Activated CD8-positive, alpha-beta memory T cell treated with anti-CD3 and anti-CD28 coated beads, Interleukin-2, amount 10 ng/mL, durations not matched to agents 7 days and 5 days (primary cell): ENCODE measurements at places on chromosomes 16 and 17.

DNA sequence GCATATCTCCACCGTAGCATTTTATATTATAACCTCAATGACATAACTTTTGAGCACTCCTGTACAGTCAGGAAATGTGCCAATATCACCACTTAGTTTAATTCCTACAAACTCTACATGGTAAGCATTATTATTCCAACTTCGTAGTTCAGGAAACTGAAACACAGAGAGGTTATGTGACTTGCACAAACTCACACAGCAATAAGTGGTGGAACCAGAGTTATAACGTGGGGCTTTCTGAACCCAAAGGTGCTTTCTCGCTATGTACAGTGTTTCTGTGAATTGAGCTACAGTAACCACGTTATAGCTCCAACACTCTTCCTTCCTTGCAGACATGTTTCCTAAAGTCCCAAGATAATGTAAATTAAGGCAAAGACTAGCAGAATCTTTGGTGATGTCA is 330.2 kb downstream of the GRIN2A start:
- no peak for DNase-seq

DNA sequence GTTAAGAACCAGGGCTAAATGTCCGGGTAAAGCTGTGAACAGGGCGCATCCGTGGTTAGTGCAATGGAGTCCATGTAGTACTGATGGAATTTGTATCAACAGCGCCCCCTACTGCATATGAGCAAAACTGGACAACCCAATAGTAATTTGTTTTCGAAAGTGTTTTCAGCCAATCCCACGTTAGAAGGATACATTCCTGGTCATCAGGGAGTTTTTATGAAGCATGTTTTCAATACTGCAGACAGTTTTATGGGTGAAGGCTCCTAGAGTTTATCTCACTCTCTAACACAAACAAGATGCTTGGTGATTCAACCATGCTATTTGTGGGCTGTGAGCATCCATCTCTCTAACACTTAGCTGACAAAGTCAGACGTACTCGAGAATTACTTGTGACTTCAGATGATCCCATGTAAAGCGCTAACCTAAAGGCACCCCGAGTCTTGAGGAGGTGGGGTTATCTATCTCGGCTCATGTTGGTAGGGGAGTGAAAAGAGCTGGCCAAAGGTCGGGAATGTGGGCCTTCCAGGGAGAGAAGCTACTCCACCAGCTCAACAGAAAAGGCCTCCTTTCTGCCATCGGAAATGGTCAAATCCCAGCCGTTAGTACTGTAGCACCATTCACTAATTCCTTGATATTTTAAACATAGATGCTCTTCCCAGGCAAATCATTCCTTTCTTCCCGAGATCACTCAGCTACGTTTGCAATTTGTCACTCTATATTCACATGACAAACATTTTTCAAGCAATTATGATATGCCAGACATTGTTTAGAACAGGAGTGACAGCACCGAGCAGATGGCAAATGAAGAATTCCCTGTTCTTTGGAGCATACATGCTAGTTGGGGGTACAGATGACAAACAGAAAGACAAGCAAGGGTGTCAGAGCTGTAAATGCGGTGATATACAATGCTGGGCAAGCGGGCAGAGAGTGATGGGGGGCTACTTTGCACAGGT is 46.9 kb upstream of the HNF1B start:
- DNase-seq, result peak; percentile 73

DNA sequence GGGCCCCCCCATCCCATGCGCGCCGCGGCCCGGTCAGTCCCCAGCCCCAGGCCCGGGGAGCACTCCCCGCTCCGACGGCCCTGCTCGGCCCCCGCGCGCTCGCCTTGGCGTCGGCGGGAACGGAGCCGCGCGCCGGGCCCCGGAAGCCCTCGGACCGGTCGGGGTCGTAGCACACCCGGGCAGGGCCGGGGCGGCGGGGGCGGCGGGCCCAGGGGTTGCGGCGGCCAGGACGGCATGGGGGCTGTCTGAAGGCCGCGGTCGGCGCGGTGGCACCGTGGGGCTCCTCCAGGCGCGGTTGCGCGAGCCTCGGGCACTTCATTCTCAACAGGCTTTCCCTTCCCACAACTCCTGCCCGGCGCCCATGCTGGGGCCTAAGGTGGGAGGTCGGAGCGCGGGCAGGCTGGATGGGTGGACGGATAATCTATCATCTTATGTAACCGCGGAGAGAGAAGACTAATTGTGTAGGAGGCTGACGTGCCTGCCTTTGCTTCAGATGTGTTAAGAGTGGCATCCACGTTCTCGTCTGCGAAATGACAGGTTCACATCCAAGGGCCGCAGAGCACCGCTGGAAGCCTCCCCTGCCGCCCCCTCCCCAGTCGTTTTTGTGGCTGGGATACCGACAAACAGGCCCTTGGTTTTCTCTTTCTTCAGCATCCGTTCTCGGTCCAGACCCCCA is 708 bp downstream of the BAIAP2 start:
- no peak for DNase-seq

GRCh38 chr16:2480948-2481347 is 6.0 kb downstream of the TBC1D24 start:
- DNase-seq, result no peak

GRCh38 chr16:78446992-78447563 is 347.6 kb downstream of the WWOX start:
- no peak for DNase-seq

DNA sequence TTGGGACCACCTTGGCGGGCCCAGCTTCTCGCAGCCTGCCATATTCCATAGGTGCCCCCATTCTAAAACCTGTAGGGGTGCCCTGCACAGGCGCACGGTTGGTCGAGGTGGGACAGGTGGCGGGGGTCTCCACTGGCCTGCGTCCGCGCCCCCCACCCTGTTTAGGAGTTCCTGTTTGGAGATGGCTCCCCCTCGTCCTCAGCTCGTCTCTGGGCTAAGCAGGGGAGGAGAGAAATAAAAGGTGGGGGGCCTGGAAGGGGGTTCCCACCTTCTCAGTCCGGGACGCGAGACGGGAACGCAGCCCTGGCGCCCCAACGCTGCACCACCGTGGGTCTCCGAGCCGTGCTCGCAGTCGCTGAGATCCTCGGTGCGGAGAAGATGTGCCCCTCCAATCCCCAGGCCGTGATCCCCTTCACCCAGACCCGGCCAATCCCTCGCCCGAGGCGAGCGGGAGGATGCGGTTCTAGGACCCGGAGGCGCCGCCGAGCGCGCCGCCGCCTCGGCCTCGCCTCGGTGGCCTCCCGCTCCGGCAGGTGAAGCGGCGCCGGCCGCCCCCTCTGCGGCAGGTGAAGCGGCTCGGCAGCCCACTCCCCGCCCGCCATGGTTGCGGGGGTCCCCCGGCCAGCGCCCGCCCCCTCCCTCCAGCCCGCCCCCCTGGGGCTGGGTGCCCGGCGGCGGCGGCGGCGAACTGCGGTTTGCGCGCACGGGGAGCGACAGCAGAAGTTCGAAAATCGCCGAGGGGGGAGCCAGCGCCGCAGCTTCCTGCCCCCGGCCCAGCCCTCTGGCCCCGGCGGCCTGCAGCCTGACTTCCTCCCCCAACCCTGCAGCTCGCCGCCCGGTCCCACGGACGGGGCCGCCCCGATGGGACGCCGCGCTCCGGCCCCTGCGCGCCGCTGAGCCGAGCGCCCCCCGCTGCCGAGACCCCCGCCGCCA is at the start of gene FMNL1:
FMNL1 (plus strand) TSS at position 805 of the 933 bp plus-strand sequence. CDS start 240 bp downstream, outside the sequence.
- peak; percentile 85 for DNase-seq

- DNase-seq, result no peak
Observed at GRCh38 chr16:72427783-72428331, 255.9 kb upstream of the PMFBP1 start.

- DNase-seq, result no peak
Observed at GRCh38 chr17:56806949-56807348, 26.8 kb downstream of the C17orf67 start.

GRCh38 chr16:1492923-1493745 is at the start of gene TELO2:
TSS of gene TELO2 (plus strand) at chr16:1493360. CDS start at chr16:1494282, 922 bp downstream.
- DNase-seq, result peak; percentile 89

GRCh38 chr16:24989494-24989893 is 25.7 kb downstream of the ARHGAP17 start:
- no peak for DNase-seq

GRCh38 chr16:48955837-48956236 is 325.8 kb downstream of the CBLN1 start:
- no peak for DNase-seq

DNA sequence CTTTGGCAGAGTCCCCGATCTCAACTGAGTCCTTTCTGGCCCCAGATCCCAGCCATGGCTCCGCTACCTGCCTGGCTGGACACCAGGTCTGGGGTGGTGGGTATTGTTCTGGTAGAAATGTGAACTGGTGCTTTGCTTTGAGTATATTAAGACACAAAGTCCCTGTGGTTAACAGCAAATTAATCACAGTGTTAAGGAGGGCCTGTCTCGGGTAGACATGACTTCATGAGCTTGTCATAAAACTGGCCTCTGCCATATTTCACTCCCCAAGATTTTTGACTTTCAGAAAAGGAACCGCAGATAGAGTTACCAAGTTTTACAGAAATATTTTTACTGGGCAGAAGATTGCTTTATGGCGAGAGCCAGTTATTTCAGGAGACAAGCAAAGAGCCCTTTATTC is 19.5 kb downstream of the NKD1 start:
- no peak for DNase-seq

DNA sequence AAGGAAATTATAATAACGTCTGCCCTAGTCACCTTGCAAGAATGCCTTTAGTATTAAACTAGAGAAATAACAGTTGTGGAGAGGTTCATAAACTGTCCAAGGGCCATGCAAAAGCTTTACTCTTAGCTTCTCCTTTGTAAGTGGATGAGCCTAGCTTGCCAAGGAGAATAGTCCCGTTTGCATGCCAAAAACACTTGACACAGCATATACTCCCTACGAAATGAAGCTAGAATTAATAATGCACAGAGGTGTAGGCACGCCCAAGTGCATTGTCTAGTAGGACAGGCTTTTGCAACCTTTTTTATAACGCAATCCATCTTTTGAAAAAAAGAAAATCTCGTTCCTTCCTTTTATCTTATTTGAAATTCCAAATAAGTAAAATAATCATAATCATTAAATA is 12.8 kb upstream of the CDRT4 start:
- no peak for DNase-seq

DNA sequence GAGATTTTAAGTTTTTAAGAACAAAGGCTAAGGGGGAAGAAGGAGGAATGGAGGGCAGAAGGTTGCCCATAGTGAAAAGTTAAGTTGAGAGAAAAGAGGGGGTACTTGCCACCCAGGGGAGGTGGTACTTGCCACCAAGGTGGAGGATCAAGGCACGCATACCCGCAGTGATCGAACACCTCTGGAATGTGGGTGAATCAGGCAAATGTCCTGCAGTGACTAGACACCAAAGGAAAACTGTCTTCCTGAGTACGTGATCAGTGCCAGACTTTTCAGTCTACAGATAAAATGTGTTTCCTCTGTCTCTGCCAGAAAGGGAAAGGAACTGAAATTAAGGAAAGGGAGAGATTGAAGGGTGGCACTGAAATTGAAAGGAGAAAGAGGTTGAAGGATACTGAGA is 2285.3 kb downstream of the TP53TG3F start:
- no peak for DNase-seq

GRCh38 chr17:57340160-57340981 is 84.0 kb downstream of the MSI2 start:
- DNase-seq, result no peak

DNA sequence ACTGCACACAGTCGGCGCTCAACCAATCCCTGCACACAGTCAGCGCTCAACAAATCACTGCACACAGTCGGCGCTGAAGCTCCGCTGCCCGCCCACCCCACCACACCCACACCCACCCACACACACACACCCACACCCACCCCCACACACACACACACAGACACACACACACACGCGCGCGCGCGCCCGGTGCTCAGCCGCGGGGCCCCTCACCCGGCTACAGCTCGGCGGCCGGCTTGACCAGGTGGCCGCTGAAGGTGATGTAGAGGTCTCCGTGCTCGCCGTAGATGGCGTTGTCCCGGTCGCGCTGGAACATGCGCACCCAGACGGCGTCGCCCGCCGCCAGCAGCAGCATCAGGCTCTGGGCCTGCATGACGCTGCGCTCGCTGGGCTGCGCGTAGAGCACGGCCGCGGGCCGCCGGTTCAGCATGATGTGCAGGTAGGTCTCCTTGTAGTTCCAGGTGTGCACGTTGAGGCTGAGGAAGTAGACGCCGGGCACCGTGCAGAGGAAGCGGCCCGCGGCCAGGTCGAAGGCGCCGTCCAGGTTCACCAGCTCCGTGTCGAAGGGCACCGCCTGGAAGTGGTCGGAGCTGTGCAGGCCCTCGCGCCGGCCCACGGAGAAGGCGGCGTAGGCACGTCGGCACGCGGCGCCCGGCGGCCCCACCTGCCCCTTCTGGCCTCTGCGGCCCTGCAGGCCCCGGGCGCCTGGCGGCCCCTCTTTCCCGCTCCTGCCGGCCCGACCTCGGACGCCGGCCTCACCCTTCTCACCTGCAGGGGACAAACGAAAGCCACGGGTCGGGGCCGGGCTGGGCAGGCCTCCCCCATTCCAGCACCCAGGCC is 2.5 kb downstream of the C1QTNF8 start:
- peak; percentile 47 for DNase-seq

GRCh38 chr17:19009970-19010369 is 5.4 kb upstream of the FAM83G start:
- no peak for DNase-seq

GRCh38 chr16:64321881-64322280 is 800.0 kb downstream of the CDH11 start:
- DNase-seq, result no peak

GRCh38 chr16:75550211-75550662 is 5.8 kb downstream of the TMEM231 start:
- DNase-seq, result peak; percentile 56

- no peak for DNase-seq
Observed at GRCh38 chr17:61316633-61317032, 83.0 kb upstream of the TBX2 start.

GRCh38 chr17:35404360-35404759 is 27.9 kb downstream of the SLFN12 start:
- DNase-seq, result no peak

DNA sequence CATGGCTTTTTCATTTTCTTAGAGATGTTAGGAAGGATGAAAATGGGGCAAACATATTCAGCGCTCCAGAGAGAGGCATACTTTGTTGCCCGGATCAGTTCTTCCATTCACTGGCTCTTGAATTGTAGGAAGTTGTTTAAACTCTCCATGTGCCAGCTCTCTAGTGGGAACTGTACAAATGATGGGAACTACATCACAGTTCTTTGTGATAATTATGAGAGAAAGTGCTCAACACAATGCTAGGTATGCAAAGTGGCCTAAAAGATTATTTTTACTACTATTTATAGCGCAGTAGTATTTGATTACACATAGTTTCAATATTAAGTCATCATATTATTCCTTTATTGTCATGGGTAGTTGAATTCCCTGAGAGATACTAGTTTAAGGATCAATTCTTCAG is 268.5 kb downstream of the RBFOX1 start:
- DNase-seq, result no peak

- DNase-seq, result no peak
Observed at GRCh38 chr17:17515934-17516930, 20.0 kb upstream of the RASD1 start.

DNA sequence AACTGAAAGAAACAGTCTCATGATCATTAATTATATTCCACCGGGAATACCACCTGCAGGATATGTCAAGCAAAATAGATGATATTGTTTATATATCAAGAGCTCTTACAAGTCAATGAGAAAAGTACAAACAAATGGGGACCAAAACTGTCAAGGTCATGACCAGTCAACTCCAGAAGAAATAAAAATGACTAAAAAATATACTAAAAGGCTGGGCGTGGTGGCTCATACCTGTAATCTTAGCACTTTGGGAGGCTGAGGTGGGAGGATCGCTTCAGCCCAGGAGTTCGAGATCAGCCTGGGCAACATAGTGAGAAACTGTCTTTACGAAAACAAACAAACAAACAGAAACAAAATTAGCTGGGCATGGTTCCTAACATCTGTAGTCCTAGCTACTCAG is 49.8 kb upstream of the SCNN1B start:
- DNase-seq, result peak; percentile 42
